SW 1271 (cell line): ENCODE measurements at places on chromosomes 1 and 21.

GRCh38 chr1:26321315-26322041, 3.7 kb downstream of the CD52 start:
- DNase-seq: peak; percentile 39

GRCh38 chr21:35190201-35190701, 141.1 kb upstream of the RUNX1 start:
- DNase-seq: no peak

DNA sequence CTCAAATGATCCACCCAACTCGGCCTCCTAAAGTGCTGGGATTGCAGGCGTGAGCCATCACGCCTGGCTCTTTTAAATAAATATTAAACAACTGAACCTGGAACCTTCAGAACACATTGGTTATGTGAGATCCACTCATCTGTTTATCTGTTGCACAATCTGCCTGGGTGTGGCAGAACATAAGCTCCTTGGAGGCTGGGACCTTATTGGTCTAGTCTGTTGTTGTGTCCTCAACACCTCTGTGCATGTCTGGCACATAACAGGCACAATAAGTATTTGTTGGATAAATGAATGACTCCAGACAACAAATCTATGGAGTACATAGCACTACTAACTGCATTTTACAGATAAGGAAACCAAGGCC, 4.1 kb upstream of the NBL1 start:
- no peak for DNase-seq

DNA sequence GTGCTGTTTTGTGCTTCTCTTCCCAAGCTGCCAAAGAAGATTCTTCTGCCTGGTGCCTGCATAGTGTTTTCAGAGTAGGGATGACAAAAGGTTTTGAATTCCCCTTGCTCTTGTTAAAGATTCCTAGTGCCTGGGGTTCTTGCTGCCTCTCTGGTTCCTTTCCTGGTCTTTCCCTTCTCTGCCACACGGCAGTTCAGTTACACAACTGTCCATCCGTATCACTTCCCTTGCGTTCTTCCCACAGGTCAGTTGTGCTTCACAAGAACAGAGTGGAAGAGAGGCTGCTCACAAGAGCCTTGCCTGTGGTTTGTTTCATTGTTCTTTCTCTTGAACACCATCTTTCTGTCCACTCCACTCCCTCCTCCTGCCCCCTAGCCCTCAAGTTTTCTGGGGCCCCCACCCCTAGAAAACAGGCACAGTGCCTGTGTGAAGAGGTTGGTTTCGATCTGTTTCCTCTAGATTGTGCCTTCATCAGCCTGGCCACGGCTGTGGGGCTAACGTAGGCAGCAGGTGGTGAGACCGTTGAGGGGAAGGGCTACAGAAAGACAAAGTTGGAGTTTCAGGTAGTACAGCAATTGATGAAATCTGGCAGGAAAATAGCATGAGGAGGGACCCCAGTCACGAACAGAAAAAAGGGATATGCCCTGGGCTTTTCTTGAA, 5.8 kb downstream of the VASH2 start:
- DNase-seq: no peak

GRCh38 chr1:214552174-214552608, 789 bp upstream of the PTPN14 start:
- DNase-seq: peak; percentile 78

DNA sequence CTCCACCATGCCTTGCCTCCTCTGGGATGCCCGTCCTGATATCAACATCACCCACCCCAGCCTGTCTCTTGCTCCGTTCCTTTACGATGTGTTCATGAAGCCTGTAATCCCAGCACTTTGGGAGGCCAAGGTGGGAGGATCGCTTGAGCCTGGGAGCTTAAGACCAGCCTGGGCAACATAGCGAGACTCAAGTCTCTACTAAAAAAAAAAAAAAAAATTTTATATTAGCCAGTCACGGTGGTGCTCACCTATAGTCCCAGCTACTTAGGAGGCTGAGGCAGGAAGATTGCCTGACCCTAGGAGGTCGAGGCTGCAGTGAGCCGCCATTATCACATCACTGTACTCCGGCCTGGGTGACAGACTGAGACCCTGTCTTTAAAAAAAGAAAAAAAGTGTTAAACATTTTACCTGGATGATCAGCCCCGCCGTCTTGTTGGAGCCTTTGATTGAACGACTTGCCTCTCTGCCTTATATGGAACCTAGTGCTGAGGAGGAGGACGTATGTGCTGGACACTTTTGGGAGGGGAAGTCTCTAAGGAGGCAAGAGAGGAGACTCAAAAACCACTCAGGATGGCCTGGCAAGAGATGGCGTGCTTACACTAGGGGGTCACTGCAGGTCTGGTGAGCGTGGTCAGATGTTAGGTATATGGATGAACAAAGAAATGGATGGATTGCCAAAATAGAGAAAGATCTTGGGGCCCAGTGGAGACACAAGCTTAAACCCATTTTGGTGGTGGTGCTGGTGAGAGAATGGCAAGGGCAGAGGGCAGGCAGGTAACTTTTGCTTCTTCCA, 80.5 kb upstream of the IFFO2 start:
- no peak for DNase-seq

DNA sequence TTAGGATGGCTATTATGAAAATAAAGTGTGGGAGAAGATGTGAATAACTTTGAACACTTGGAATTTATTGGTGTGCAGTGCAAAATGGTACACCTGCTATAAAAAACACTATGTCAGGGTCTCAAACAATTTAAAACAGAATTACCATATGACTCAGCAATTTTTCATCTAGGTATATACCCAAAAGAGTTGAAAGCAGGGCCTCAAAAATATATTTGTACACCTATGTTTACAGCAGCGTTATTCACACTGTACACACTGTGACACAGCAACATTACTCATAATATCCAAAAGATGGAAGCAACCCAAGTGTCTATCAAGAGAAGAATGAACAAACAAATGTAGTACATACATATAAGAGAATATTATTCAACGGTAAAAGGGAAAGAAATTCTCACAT, 75.8 kb downstream of the SPATA6 start:
- DNase-seq: no peak

DNA sequence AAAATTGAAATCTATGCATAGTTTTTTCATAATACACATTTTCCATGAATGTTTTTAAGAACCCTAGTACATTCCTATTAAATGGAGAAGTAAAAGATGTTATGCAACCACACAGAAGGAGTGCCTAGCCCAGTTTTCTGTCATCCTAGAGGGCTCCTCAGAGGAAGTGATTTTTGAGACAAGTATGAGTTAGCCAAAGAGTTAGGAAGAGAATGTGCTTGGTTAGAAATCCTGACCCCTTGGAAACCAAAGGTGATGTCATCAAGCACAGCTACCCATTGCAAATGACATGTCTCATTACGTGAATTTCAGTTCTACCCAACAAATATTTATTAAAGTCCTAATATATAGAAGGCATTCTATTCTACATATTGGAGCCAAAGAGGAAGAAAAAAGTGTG, 88.9 kb upstream of the TNFSF4 start:
- no peak for DNase-seq

- no peak for DNase-seq
Measured at GRCh38 chr1:241423541-241424479, 66.8 kb upstream of the RGS7 start.

DNA sequence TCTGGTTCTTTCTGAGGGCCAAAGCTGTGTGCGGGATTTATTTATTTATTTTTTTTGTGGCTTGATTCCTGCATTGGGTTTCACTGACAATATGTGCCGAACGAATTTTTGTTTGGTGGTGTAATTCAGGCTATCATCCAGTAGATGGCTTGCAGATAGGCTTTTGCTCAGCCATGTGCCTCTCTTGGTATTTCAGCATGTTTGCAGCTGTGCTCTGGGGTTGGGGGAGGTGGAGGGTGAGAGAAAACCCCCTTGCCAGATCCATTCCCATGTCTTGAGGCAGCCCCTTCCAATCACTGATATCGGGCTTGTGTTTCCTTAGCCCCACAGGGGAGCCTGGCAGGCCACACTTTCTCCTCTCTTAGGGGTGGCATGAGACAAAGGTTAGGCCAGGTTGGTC, 302.4 kb downstream of the PTGER3 start:
- DNase-seq: peak; percentile 2

DNA sequence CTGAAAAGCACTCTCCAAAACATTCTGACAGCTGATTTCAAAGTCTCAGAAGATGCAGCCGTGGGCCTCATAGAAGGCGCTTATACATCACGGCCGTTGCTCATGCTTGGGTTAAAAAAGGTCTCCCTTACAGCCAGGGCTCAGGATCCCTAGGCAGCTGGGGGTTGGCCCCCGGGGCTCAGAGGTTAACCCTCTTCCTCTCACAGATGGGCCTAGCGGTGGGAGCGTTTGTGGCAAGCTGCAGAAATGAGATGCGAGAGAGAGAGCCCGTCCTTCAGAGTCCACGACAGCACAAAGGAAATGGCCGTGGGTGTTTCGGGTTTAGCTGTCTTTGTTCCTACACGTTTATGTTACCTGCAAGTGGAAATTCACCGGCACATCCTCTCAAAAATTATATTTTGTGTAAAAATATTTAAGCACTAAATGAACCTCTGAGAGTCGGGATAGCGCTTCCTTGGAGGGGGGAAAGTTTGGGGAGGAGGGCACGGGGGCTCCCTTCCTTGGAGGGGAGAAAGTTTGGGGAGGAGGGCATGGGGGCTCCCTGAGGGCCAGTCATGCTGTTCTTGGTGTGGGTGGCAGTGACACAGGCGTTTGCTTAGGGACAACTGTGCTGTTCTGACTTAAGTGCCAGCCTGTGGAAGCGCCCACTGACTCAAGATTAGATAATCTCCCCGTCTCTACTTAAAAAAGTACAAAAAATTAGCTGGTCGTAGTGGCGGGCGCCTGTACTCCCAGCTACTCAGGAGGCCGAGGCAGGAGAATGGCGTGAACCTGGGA, 20.5 kb upstream of the PRDM15 start:
- no peak for DNase-seq

- DNase-seq: no peak
Measured at GRCh38 chr1:246214708-246215509, 292.2 kb downstream of the SMYD3 start.

DNA sequence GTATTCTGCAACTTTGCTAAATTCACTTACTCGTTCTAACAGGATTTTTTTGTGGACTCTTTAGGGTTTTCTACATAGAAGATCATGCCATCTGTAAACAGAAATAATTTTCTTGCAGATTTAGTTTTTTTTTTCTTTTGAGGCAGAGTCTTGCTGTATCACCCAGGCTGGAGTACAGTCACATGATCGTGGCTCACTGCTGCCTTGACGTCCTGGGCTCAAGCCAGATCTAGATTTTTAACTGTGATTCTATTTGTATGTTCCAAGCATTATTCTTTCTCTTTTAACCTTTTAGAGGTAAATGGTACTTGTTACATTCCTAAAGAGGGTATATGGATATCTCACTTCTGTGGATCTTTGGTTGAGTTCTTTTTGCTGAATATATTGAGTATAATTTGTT, 18.6 kb downstream of the FABP3 start:
- no peak for DNase-seq

DNA sequence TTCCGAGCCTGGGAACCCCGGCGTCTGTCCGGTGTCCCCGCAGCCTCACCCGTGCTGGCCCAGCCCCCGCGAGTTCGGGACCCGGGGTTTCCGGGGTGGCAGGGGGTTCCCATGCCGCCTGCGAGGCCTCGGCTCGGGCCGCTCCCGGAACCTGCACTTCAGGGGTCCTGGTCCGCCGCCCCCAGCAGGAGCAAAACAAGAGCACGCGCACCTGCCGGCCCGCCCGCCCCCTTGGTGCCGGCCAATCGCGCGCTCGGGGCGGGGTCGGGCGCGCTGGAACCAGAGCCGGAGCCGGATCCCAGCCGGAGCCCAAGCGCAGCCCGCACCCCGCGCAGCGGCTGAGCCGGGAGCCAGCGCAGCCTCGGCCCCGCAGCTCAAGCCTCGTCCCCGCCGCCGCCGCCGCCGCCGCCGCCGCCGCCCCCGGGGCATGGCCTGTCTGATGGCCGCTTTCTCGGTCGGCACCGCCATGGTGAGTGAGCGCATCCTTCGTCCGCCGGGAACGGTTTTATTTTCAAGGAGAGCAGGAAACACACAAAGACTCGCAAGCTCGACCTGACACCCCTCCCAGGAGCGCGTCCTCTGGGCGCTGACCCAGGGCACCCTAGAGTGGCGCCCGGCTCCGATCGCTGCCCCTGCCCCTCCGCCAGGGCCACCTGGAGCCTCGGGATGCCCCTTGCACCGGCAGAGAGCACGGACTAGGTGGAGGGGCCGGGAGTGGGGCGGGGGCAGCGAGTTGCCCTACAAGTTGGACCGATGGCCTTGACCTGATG, at the start of gene ABCG1:
ABCG1 (plus strand) TSS at position 305 of the 770 bp plus-strand sequence; CDS start at position 428, 123 bp downstream.
- no peak for DNase-seq

DNA sequence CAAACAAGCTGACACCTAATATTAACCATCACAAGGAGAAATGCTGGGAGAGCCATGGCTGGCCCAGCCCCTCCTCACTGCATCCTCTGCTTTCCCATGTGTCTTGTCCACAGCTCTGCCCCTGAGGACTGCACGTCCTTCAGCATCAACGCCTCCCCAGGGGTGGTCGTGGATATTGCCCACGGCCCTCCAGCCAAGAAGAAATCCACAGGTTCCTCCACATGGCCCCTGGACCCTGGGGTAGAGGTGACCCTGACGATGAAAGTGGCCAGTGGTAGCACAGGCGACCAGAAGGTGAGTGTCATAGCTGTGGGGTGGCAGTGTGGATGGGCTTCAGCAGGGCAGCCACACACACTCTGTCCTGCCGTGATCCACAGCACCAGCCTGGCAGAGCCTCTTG, 22.9 kb downstream of the PADI4 start:
- no peak for DNase-seq

DNA sequence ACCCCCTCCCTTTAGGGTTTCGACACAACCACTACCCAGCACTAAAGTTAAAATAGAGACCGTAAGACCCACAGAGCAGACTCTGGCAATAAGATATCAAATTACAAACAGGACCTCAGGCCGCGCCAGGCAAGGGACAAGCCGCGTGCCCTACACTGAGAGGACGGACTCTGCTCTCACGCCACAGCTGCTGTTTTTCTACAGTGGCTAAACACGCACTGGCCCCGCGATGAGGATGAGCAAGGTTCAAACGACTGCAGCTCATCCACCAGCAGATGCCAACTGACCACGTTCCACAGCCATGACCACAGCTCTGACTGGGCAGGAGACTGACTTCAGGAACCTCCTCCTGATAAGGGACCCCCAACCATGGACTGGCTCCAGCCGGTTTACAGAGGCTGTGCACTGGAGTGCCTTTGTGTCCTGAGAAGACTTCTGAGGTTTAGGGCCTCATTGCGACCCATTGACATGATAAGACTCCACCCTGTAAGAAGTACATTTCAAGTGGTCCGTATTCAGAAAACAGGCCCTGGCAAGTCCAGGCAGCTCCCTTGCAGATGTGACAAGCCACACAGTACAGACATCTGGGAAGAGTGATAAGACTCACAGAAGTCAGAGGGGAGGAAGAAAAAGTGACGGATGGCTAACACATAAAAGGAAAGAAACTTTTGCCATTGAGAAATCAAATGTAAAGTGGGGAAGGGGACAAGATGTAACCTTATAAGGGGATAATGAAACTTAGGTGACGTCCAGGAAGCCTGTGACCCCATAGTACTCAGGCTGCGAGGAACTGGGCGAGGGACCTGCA, 1.5 kb upstream of the KRTAP10-6 start:
- DNase-seq: no peak

DNA sequence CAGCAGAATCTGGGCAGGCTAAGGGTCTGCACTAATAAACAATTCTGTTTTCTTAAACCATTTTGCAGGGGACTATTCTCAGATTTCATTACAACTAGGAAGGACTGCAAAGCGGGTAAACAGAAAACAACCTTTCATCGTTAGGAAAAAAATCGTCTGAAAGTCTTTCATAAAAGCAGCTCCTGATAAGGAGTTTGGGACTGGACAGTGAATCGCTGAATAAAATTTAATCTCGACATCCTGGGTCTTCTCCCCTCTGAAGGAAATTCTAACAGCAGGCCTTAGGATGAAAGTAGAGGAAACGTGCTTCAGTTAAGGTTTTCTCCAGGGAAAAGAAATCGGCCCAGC, 471 bp upstream of the MTF2 start:
- DNase-seq: no peak

GRCh38 chr1:239718571-239718970, 332.2 kb downstream of the CHRM3 start:
- no peak for DNase-seq
